ENCODE measurements at places on chromosomes 5 and 9.

DNA sequence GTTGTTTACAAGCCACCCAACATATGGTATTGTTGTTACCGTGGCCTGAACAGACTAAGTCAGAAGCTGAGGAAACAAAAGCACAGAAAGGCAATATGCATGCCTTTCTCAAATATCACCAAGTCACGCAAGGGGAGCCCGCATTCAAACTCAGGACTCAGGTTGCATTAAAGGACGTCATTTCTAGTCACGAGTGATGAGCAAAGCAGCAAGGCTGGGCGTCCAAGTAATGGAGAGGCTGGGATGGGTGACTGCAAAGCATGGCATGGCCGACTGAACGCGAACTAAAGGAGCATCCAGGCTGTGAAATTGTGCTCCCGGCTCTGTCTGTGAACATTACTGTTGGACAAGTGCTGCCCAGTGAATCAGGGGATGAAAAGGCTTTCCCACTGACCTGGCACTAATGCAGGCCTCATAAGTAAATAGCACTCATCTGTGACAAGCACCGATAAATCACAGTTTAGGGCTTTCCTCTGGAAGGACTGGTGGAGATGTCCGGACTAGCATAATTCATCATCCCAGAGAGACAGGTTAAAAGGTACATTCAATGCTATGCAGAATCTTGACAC, 202.8 kb downstream of the SPOCK1 start:
- no peak for ATAC-seq

DNA sequence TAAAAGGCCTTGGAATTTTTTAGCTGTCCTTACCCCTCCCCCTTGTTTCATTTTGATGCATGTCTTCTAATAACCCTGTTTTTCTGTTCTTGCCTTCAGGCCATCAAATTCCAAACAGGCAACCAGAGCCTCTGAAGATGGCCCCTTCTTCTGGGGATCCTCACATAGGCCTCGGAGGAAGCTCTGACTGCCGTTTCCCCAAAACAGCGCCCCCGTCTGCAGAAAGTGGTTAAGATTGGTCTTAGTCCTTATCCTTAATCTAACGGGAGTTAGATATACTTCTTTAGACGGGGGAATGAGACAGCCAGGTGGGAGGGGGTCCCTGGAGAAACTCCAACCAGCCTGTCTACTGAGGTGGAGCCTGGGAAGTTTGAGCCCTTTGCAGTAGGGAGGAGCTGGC, 226.3 kb upstream of the ZNF608 start:
- ATAC-seq: no peak

GRCh38 chr9:78694974-78695373, 398.0 kb downstream of the PSAT1 start:
- no peak for ATAC-seq

DNA sequence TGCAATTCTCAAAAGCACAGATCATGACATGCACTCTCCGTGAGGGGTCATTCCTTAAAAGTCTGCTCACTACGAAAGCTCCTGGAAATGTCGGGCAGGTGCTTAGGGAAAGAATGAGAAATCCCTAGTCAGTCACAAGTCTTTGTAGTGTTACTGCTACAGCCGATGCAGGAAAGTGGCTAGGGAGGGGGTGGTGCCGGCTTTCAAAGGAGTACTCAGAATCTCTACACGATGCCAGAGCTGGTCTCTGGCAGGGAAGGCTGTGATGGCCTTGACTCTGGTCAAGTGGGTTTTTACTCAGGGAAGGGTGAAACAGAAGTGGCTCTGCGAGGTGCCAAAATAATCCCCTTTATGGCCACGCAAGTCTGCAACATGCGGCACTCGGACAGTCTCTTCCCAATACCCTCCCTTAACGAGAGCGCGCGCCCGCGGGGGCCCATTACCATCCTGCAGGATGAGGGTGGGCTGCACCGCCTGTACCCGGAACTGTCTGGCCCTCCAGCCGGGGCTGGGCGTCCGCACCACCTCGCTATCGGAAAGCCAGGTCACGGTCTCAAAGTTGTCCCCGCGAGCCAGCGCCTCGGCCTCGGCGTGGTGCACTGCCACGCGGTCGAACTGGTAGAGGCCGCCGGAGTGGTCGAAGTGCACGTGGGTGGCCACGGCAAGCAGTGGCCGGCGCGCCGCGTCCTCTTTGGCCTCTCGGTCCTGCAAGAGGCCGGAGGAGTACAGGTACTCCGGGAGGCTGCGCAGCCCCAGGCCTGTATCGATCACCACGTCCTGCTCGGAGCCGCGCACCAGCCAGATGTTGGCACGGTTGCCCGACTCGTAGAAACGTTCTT, 956 bp downstream of the MBLAC2 start:
- peak; percentile 46 for ATAC-seq

DNA sequence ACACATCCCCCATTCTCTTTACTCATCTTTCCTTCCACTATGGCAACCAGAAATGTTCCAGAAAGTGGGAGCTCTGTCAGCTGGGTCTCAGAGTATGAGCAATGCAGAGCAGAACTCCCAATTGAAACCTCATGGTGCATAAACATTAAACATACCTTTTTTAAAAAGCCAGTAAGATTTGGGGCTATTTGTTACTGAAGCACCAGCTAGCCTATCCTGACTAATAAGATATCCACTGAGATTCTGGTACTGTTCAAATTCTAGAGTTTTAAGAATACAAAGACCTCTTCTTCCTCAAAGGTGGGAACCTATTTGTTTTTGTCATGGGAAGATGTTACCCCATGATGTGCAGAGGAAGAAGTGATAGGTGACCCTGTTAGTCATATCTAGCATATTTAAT, 46.1 kb upstream of the EGFLAM start:
- ATAC-seq: no peak

DNA sequence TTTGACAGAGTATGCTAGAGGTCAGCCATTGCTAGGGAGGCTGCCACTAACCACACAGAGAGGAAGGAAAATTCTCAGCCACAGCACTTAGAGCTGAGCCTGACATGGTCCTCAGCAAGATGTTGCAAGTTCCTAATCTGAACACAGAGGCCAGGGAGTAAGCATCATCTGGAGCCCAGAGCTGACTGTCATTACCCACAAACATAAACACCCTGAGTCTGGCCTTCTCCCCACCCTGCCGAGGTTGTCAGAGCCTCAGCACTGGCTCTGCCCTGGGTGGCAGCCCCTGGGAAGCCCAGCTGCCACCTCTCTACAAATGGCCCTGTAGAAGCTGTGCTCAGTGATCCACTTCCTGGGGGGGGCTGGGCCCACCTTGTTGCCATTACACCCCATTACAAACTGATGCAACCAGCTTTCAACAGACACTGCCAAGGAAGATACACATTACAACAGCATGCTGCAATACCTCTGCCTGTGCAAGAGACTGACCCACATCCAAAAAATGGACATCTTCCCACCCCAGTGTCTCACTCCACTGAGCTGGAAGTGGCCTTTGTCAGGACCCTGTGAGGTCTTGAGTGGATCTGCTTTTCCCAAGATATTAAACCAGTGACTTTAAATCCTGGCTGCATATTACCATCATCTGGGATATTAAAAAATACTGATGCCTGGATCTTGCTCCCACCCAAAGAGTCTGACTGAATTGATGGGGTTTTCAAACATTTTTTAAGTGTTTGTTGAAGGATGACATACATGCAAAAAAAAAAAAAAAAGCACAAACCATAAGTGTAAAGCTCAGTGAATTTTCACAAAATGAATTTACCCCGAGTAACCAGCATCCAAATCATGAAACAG, 33.0 kb downstream of the IRF1 start:
- peak; percentile 13 for ATAC-seq

GRCh38 chr9:9718691-9719090, 894.1 kb downstream of the PTPRD start:
- ATAC-seq: no peak

- no peak for ATAC-seq
These were observed 293 bp downstream of the CENPP start for GRCh38 chr9:92325991-92326500.

DNA sequence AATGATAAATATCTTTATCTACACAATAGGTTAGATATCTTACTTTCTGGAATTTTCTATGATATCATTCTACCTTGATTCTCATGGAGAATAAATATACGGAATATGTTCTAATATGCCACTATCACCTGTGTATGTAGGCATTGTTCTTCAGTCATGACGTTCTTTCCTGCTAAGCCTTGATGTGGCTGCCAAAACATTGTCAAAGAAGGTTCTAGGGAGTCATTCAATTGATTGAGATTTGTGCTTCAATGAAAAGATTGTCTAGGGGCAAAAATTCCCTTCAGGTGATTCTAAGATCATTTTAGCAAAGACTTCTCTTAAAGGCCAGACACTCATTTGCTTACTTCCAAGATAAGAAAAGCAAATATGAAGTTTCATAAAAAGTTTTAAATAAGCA, 118.1 kb downstream of the MAT2B start:
- no peak for ATAC-seq

- ATAC-seq: no peak
These were observed 190.8 kb upstream of the HAPLN1 start for GRCh38 chr5:83911367-83911919.

DNA sequence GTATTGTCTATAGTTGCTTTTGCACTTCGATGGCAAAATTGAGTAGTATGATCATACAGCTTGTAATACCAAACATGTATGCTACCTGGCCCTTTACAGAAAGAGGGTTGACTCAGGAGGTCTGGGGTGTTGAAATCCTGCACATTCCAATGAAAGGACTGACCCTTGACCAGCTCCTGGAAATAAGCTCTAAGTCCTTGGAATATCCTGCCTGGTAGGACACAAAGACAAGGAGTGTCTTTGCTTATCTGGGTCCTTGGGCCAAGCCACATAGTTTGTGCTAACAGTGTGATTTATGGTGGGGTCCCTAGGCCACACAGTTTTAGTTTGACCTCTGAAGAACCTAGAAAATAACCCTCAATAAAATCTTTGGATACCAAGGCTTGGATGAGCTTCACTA, 89.3 kb upstream of the FTMT start:
- no peak for ATAC-seq

GRCh38 chr5:7850395-7851239, at the start of gene CFAP90:
TSS of gene CFAP90 (minus strand) at chr5:7851133. CDS start at chr5:7851021, 112 bp downstream.
- peak; percentile 86 for ATAC-seq

- no peak for ATAC-seq
These were observed 103.1 kb upstream of the SMC2 start for GRCh38 chr9:103991001-103991400.

DNA sequence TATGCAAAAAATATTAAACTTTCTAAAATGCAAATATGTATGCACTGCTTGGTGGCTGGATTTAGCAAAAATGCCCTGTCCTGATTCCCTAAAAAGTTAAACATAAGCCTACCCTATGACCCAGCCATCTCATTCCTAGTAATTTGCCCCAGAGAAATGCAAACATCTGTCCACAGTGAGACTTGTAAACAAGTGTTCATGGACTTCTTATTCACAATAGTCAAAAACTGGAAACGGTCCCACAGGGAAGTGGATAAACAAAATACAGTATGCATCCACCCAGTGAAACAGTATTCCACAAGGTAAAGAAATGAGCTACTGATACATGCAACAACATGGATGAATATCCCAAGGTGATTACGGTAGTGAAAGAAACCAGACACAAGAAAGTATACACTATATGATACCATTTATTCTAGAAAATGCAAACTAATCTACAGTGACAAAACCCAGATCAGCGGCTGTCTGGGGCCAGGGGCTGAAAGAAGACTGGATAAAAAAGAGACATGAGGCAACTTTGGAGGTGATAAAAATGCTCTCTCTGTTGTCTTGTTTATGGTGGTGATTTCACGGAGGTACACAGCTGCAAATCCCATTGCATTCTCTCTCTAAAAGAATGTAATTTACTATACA, 277.3 kb downstream of the GLIS3 start:
- ATAC-seq: no peak

DNA sequence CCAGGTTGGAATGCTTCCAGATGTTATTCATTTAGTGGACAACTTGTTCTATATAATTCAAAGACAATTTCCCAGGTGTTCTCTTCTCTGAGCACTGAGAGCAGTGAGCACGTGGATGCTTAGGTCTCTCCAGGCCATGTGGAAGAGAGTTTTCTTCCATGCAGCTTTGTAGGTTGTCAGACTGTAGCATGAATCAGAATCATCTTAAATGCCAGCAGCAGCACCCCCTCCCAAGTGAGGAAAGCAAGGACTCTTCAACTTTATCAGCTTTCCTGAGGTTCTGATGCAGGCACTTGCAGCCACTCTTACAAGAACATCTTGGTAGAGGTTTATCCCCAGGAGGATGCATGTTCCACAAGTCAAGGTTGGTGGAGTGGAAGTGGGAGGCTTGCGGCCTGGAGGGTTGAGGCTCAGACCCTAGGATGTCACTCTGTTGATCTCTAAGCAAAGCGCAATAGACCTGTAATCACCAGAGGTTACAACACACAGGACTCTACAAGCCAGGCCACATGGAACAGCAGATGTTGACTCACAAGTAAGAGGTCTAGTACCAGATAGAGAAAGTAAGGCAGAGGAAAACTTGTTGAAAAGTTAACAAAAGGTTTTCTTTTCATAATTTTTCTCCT, 47.7 kb downstream of the UGCG start:
- ATAC-seq: peak; percentile 15

DNA sequence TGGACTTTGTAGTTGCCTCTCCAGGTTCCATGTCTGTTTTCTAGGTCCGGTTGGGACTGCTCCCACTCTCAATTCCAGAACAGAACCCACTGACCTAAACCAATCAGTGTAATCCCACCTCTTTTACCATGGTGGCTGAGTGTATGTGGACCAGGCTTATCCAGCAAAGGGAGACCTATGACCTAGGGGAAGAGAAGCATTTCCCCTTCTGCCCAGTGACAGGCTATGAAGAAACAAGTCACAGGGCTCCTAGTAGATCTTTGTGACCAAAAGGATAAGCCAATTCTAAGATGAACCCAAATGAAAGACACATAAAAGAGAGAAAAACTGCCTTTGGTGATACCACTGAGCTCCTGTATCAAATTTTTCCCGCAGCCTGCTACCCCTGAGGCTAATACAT, 6.3 kb downstream of the NMRK1 start:
- no peak for ATAC-seq

DNA sequence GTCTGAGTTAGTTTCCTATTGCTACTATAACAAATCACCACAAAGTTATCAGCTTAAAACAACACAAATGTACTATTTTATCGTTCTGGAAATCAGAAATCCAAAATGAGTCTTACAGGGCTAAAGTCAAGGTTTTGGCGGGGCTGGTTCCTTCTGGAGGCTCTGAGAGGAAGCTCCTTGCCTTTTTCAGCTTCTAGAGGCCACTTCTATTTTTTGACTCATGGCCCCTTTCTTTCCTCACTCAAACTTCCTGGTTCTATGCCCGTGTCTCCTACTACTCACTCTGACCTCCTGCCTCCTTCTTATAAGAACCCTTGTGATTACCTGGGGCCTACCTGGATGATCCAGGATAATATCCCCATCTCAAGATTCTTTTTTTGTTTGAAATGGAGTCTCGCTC, 48.2 kb downstream of the GABBR2 start:
- no peak for ATAC-seq

Measured in SK-N-SH treated with all-trans-retinoic acid at 6 μM for 48 hours (cell line).